ENCODE measurements at places on chromosomes 6 and 20.

DNA sequence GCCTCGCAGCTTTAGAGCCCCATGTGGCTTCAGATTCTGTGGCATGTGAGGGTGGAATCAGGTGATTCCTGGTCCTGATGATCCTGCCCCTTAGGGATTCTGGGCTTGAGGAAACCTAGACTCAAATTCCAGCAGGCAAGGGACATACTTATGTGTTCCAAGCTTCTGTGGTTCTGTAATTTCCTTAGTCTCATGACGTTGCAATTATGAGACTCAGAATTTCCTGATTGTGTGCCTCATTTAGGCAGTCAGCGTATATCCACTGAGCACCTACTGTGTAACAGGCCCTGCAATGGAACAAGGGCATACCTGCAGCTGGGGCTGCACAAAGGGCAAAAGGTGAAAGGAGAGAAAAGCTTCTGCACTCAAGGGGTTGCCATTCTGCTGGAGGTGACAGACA, 11.6 kb upstream of the BPIFB4 start:
- DNase-seq: no peak

DNA sequence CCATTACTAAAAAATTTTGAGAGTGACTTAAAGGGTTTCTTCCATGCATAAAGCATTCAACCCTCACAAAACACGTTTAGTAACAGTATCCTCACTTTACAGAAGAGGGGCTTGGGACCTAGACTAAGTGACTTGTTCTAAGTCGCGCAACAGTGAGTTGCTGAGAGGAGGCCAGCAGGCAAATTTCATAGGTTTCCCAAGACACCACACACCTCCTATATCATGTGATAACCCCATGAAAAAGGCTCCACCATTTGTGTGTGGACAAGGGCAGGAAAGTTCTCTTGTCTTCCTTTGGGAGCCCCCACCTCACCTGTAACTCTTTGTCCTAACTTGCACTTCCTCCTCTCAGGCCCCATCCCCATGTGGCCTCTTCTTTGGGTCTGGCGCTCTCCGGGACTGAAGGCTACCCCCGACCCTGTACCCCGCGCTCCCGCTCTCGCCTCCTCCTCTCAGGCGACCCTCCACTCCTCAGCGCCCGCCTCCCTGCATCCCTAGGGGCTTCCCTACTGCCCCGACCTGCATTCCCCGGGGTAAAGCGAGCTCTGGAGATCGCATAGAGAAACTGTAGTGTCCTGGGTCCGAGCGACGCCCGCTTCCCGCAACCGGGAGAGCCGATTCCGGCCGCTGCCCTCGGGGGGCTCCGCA, 392 bp downstream of the PSMB8 start:
- DNase-seq: peak; percentile 80

GRCh38 chr20:45450097-45450818, 19.3 kb upstream of the WFDC2 start:
- no peak for DNase-seq

DNA sequence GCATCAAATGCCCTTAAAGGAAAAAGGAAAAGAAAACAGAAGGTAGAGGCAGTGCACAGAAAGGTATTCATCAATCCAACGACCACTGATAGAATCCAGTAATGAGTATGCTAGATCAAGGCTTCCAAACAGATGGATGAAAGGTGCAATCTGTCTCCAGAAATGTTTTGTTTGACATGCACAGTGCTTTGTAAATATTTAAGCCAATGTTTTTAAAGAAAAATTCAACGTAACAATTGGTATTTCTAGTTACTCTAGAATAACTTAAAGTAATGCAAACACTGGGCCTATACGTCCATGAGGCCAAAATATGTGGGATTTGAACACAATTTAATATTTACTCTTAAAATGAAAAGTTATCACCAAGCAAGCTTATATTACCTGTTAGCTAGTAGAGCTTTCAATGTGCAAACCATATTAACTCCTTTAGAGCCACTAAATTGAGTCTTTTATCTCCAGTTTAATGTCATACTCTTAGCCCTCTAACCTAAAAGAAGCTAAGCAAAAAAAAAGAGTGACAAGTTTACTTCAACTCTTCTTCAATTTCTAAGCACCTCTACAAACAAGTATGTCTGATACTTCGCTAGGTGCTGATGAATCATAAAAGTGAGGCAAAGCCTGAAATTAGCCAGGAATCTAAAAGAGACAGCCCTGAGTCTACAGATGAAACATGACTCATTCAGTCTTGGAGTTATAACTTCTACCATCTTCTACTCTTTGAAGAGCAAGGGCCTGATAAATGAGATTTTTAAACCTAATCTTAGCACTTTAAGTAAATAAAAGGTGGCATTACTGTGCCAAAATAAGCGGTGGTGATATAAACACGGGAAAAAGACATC, 169.8 kb downstream of the PTPRK start:
- no peak for DNase-seq

- DNase-seq: no peak
Observed at GRCh38 chr6:135633573-135633972, 136.0 kb upstream of the AHI1 start.

DNA sequence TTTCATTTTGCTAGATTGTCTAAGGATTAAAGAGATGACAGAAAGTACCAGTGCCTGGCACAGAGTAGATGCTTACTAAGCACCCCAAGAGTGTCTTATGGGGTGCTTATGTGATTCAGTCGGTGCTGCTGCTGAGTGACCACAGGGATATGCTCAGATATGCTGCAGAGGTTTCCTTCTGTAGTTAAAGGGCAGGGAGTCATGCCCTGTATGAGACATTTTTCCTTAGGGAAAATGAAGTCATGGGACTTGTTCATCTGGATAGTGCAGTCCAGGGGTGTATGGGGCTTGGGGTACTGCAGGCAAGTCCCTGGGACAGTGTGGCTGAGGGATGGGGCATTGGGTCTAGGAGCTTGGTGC, 25.1 kb downstream of the TOX2 start:
- no peak for DNase-seq

DNA sequence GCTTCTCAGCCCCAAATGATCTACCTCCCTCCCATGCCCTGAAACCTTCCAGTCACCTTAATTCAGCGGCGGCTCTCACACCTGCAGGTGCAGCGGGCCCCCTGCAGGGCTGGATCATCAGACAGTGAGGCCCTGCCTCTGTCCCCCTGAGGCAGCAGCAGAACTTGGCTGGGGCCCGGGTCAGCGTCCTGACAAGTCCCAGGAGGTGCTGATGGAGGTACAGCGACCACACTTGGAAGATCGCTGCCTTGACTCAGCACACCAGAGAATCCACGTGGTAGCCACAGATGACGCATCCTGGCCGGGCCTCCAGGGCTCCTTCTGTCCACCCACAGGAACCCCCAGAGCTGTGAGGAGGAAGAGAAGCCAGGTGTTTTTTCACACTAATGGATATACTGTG, 116.4 kb upstream of the THBS2 start:
- DNase-seq: no peak

Data from right cardiac atrium (tissue), 5 donors.